ENCODE measurements at places on chromosomes 5 and 9.

DNA sequence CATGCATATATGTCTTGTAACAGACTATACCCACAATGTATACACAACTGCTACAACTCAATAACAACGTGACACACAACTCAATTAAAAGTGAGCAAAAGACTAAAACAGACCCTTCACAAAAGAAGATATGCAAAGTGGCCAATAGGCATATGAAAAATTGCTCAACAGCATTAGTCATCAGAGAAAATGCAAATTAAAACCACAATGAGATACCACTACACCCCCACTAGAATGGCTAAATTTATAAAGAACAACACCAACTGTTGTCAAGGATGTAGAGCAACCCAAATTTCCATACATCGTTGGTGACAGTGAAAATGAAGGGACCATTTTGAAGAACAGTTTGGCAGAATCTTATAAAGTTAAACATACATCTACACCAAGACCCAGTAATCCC lies 38.9 kb downstream of the GABRB2 start:
- no peak for DNase-seq

- DNase-seq: no peak
Observed at GRCh38 chr5:16669776-16670175, 53.0 kb upstream of the RETREG1 start.

- DNase-seq: no peak
Observed at GRCh38 chr5:115962239-115962564, at the start of gene LVRN. Gene LVRN (plus strand): TSS chr5:115962475. CDS start chr5:115962618, 143 bp downstream.

DNA sequence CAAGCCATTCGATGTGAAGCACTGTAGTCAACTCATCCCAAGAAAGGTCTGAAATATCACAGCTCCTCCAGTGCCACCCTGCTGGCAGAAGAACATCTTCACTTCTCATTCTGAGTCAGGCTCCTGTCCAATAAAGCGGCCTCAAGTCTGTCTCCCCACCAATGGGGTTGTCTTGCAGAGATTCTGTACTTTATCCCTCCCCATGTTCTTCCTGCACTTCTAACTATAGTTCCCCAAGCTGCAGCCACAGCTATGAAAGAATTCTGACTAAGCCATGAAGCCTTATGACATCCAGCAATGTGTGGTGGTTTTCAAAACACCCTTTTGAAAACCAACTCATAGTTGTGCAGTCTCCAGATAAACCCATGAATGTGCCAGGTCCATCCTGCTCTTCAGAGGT lies 6.8 kb downstream of the MACROH2A1 start:
- DNase-seq: no peak

DNA sequence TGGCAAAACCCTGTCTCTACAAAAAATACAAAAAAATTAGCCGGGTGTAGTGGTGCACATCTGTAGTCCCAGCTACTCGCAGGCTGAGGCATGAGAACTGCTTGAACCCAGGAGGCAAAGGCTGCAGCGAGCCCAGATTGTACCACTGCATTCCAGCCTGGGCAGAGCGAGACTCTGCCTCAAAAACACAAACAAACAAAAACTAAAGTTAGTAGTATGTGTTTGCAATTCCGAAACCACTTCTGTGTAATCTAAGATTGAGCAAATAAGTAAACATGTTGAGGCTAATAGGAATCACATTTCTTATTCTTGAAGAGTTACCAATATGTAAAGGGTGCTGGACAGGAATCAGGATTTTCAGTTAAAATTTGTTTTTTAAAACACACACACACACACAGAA lies 70.0 kb upstream of the SUSD1 start:
- no peak for DNase-seq

Data from Karpas-422 (cell line).